ENCODE measurements at places on chromosomes 6 and 20.
A peak's percentile ranks its signal among the peaks of the same experiment; 100 is the strongest.

DNA sequence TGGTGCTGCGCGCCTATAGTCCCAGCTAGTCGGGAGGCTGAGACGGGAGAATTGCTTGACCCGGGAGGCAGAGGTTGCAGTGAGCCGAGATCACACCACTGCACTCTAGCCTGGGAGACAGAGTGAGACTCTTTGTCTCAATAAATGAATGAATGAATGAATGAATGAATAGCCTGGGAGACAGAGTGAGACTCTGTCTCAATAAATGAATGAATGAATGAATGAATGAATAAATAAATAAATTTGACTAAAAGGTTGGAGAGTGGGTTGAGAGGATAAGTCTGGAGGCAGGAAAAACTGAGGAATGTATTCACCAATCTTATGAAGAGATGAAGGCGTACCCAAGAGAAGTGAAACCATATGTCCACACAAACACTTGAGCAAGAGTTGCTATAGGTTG lies 24.5 kb upstream of the RPP40 start:
- no peak for DNase-seq

- DNase-seq: peak; percentile 46
These were observed 445 bp downstream of the RAB32 start for GRCh38 chr6:146543940-146544615.

GRCh38 chr6:97995158-97995557 lies 712.1 kb upstream of the MMS22L start:
- DNase-seq: no peak

DNA sequence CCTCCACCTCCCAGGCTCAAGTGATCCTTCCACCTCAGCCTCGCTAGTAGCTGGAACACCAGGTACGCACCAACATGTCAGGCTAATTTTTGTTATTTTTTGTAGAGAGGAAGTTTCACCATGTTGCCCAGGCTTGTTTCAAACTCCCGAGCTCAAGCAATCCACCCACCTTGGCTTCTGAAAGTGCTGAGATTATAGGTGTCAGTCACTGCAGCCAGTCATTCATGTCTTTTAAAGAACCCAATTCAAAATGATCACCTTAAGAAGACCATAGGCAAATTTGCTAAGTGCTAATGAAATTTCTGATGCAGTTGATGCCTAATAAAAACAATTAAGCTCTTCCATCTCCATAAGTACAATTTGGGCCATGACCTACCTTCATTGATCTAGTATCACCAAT lies 2.6 kb upstream of the VNN2 start:
- no peak for DNase-seq

DNA sequence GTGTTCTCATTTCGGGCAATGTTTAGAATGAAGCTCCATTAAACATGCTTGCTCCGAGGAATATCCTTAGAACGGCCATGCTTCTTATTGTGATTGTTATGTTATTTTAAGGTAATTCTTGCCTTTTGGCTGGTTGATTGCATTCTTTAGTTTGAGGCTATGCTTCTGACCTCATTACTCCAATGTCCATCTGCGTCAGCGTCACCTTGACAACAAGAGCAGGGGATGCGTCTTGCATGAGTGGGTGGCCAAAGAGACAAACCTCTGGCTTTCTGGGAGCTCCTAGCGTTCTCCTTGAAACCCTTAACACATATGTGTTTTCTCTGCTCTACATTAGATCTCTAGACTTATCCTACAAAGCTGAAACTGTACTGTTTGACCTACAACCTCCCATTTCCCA lies 184.3 kb downstream of the THBS2 start:
- no peak for DNase-seq

DNA sequence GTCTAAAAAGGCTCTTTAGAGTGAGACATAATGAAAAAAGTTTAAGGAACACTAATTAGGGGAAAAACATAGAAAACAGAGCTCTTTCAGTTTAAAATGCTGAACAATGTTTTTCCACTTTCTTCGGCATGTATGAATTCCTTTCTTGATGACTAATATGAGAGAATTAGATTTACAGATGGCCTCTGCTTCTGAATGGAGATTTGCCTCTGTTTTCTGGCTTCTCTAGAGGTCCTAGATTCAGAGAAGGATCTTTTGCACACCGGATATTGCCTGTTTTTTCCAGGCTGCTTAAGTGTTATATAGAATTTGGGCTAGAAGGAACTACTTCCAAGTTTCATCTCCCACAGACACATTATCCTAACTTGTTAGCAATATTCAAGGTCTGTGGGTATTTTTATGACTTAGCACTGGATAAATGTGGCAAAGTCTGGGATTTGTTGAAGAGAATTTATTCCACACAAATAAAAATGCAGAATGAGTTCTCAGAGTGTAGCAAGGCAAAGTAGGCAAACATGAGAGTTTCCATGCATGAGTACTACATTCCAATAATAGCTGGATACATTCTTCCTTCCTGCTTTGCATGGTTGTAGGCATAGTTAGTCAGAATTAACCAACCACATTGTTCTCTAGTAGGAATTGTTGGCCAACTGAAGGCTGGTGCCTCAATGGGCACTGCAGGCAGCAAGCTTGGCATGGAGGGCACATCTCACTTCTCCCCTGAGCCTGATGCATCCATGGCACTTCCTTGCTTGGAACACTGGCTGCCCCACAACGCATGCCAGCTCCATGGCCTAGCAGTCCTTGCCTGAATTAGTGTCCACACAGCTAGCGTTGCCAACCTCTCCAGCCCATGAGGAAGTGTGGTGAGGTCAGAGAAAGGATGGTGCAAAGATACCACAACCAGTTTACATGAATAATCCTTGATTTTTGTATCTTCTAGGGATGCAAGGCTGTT lies 224.2 kb downstream of the CLIC5 start:
- no peak for DNase-seq

DNA sequence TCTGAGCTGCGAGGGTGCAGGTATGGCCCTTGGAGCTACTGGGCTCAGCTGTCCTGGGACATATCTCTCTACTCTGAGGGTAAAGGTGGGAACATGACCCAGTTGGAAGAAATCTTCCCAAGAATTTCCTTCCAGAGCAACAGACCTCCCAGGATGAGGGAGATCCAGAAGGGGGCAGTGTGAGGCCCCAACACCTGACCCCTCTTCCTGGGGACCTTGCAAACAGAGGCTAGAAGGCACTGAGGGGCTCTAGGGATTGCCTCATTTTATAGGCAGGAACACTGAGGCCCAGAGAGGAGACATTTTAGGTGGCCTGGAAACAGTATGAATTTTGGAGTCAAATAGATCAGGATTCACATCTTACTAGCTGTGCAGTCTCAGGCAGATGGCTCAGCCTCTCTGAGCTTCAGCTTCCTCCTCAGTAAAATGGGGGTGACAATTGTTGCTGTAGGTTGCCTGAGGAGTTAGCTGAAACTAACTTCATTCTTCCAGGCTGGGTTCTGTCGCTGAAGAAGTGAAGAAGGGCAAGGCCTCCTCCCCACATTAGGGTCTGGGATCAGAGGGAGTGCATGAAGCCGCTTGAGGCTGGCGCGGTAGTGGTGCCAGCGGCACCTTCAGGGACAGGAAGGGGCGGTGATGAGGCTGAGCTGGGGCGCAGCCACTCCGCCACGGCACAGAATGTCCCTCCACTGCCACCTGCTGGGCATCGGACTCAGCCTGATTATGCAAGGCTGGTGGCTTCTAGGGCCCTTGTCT lies 11.4 kb downstream of the KCNK17 start:
- DNase-seq: peak; percentile 88

GRCh38 chr20:32877507-32877906 lies 18.8 kb downstream of the EFCAB8 start:
- DNase-seq: no peak

DNA sequence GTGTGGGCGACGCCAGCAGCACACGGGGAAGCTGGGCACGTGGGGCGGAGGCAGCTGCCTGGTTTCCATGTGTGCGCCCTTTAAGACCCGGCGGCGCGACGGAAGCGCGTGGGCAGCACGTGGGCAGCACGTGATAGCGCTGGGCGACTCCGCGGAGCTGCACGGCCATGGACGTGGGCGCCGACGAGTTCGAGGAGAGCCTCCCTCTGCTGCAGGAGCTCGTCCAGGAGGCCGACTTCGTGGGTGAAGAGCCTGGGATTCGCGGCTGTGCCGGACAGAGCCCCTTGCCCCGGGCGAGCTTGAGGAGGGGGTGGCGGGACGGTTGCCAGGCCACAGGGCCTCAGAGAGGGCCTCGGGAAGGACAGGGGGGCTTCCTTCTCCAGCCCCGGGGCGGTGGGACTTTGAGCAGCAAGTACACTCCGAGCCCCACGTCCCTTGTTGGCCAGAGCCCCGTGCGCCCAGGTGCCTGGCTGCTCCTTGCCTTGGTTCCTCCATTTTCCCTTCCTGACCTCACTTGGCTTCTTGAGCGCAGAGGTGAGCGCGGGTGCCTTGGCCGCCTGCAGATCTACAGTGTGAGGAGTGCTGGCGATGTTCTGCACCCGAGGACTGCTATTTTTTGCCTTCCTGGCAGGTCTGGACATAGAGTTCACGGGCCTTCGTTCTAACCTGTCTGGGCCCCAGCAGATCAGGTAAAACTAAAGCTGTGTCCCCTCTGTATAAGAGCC lies at the start of gene PNLDC1:
TSS of gene PNLDC1 (plus strand) at position 136 of the 725 bp plus-strand sequence. CDS start at position 168, 32 bp downstream.
- DNase-seq: no peak

- DNase-seq: peak; percentile 58
These were observed 31.9 kb downstream of the FOXO3 start for GRCh38 chr6:108592371-108593337.

DNA sequence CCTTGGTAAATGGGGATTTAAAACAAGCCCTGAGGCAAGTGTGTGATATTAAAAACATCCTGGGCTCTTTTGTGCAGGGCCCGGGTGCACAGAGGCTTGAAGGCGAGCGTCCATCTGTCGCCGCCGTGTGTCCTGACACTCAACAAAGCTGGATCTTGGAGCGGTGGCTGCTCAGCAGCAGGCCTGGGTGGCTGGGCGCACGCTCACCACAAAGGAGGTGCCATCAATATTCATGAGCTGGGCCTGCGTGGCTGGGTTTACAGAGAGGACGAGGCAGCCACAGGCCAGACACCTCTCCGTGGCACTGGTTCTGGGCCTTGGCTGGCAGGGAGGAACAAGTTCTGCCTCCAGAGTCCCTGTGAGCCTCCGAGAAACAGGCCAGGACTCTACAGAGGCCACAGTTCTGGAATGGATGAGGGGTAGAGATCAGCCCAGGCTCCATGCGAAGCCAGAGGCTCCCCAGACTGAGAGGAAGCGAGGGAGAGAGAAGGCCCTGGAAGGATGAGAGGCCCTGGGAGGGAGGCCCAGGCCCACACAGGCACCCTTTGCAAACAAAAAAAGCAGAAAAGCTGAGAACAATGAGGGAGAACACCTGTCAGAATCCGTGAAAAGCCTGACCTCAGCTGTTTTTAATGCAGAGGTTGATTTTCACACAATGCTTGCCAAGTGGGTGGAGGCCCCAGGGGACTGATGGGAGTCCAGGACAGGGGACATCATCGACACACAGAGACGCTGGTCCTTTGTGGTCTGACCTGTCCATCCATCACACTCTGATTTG lies 21.9 kb downstream of the BHLHE23 start:
- peak; percentile 77 for DNase-seq

- no peak for DNase-seq
These were observed 422.7 kb downstream of the TFAP2B start for GRCh38 chr6:51241376-51241775.

- no peak for DNase-seq
These were observed 175.0 kb upstream of the SULF2 start for GRCh38 chr20:47960277-47960676.

GRCh38 chr20:51593584-51593983 lies 51.1 kb upstream of the NFATC2 start:
- DNase-seq: no peak

DNA sequence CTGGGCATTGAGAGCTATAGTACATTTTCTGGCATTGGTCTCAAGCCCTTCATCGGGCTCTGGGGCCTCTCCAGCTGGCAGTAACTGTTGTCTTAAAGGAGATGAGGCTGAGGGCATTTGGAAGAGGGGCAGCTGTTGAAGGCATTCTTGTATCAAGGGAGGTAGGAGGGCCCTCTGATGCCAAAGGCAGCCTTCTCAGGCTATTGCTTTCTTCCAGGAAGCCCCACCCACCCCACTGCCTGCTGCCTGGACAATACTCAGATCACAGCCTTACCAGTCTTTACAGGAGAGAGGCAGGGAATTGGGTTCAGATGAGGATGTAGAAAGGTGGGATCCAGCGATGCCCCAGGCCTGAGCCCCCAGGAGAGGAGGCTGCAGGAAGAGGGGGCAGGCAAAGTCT lies 46.0 kb downstream of the CPXM1 start:
- no peak for DNase-seq

DNA sequence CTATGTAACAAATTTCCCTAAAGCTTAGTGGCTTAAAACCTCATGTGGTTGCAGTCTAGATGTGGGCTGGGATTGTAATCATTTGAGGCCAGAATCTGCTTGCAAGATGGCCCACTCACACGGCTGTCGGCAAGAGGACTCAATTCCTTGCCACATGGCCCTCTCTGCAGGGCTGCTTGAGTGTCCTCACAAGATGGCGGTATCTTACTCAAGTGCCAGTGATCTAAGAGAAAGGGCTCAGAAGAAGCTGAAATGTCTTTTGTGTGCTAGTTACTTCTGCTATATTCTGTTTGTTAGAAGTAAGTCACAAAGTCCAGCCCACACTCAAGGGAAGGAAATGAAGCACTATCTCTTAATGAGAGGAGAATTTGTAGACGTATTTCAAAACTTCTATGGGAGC lies 47.1 kb upstream of the PMEPA1 start:
- no peak for DNase-seq

DNA sequence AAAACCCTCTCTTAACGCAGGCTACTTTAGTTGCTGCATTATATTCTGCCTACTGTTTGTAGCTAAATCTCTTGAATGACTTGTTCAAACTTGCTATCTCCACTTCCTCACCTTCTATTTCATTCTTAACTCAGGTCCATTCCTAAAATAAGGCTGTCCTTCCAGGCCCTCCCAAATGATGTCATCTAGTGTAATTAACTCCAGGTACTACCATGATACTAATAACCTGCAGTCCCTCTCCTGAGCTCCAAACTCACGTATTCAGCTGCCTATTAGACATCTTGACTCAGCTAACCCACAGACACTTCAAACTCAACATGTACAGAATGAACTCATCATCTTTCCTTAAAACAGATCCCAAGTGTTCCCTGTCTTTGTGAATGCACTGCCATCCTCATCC lies 10.5 kb upstream of the TOP1 start:
- no peak for DNase-seq

GRCh38 chr20:24634855-24635254 lies 165.4 kb downstream of the SYNDIG1 start:
- DNase-seq: peak; percentile 86

GRCh38 chr6:167791780-167792478 lies 34.8 kb upstream of the AFDN start:
- DNase-seq: no peak

DNA sequence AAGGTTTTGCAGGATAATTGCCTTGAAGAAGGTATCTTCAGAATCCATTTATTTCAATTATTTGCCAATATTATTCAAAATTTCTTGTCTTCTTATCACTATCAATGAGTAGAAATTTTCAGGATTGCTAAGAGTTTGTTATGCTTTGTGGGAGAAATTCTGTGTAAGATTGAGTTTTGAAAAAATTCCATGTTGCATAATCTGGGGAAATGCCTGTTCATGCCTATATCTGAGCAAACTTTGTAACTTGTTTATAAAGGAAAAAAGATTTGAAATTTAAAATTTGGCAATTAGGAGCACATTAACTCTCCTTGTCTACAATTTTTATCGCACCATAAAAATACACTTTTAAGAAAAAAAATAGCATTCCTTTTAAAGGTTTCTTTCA lies 39.8 kb upstream of the EDN1 start:
- no peak for DNase-seq

- DNase-seq: no peak
These were observed 1.3 kb upstream of the FNDC11 start for GRCh38 chr20:63552481-63553249.

GRCh38 chr6:56807326-56807988 lies 147.4 kb upstream of the BEND6 start:
- no peak for DNase-seq
